Stimulated activated CD8-positive, alpha-beta memory T cell treated with anti-CD3 and anti-CD28 coated beads, Interleukin-15, amount 100 ng/mL, for 4 hours (primary cell): ENCODE measurements at places on chromosomes 5 and 9.

DNA sequence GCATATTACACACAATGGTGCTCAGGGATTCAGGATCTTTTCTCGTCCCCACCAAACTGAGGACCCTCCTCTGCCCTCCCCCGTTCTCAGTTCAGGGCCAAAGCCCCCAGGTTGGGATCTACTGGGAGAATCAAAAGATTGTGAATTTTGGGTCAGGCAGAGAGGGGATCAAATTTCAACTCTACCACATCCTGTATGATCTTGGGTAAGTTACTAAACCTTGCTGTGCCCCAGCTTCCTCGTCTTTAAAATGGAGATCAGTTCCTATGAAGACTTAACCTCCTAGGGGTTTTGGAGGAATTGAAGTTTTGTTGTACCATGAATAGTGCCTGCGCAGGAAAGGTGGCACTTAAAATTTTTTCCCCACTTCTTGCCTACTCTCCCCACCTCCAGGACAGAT, 62.4 kb downstream of the RAI14 start:
- DNase-seq: no peak

GRCh38 chr5:106306313-106307028, 1364.3 kb downstream of the EFNA5 start:
- no peak for DNase-seq

GRCh38 chr5:158727771-158728311, 371.9 kb downstream of the EBF1 start:
- no peak for DNase-seq

- no peak for DNase-seq
Measured at GRCh38 chr9:14094491-14094890, 219.4 kb downstream of the NFIB start.

DNA sequence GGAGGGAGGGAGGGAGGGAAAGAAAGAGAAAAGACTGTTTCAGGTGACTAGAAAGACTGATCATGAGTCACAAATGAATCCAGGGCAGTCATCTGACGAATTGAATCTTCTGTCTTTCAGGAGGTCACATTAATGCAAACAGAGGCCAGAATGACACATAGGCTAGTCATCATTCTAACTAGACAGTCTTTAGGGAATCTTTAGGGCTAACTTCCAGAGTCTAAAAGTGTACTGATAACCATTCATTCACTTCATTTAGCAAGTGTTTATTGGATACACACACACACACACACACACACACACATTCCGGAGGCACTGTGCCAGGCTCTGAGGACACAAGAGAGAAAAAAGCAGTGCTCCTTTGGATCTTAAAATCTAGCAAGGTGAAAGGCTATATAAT, 156.7 kb downstream of the EBF1 start:
- no peak for DNase-seq

- no peak for DNase-seq
Measured at GRCh38 chr9:72914750-72915149, 38.1 kb downstream of the ALDH1A1 start.

- no peak for DNase-seq
Measured at GRCh38 chr5:150162142-150162513, 4.5 kb upstream of the CDX1 start.

GRCh38 chr9:90891308-90892040, 89.9 kb downstream of the SYK start:
- no peak for DNase-seq

DNA sequence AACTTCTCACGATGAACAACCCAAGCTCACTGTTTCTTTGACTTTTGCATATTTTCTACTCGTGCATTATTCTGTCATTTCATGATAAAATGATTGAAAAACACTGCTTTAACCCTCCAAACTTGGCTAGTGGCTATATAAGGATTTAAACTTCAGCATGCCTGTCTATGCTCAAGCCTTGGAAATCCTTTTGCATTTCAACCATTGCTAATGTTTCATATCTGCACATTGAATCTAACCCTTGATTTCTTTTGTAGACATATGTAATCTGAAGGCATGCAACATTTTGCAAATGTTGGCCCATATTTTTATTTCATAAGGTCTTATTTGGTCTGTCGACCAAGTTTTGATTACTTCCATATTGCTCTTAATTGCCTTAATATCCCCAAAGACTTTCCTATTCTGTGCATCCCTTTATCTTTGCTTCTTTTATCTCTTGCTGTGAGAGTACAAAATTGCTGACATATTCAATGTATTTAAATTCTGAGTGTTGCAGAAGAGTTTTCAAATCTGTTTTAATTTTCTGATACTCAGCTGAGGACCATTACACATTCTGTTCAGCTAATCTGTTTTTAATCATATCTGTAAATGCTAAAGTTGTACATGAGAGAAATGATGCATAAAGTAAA, 403.7 kb upstream of the ZNF608 start:
- no peak for DNase-seq

DNA sequence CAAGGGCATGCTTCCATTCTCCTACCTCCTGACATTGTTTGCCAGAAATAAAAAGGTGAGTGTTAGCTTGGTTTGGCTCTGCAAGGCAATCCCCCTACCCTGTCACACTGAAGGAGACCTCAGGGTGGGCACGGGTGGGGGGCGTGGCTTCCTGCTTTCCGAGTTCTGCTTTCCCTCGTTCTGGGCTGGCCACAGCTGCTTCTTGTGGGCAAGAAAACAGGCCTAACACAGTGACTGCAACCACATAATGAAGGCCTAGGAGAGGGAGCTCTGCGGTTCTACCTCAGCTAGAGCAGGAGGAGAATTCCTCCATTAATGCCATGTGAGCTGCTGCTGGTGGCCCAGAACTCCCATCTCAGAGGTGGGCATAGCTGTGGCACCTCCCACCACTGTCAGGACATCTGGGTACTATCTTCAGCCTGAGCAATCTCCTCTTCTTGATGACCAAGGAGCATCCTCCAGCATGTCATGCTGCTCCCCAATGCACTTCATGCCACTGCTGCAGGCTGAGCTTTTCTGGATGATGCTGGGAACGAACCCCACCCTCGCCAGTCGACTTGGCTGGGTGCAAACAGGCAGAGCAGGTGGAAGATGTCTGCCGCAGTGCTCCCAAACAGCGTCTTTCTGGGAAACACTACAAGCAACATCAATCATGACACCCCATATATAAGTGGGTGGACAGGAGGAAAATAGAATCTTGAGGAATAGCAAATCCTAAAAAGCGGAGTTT, 139.5 kb upstream of the RAPGEF1 start:
- no peak for DNase-seq

DNA sequence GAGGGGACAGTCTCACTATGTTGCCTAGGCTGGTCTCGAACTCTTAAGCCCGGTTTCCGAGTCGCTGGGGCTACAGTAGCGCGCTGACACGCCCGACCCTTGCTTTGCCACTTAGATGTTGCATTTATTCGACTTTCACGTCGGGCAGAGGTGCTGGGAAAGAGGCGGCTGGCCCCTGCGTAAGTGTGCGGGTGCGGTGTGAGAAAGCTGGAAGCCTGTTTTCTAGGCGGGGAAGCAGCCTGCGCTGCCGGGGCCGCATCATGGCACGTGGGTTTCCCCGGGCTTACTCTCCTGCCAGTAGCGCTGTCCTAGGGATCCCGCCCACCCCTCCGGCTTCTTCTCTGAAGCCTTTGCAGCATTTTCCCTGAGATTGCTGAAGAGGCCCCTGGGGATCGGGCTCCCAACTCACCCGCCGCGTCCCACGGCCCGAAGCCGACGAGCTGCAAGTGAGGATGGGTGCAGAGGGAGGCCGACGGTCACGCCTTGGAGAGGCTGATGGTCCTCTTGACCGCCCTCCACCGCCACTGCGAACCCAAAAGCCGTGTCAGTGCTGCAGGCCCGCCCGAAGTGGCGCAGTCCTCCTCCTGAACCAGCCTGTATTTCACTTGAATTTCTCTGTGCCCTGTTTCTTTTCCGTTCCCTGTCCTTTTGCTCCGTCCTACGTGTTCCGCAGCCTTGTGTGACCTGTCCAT, 5.8 kb upstream of the TRIM41 start:
- DNase-seq: peak; percentile 37

DNA sequence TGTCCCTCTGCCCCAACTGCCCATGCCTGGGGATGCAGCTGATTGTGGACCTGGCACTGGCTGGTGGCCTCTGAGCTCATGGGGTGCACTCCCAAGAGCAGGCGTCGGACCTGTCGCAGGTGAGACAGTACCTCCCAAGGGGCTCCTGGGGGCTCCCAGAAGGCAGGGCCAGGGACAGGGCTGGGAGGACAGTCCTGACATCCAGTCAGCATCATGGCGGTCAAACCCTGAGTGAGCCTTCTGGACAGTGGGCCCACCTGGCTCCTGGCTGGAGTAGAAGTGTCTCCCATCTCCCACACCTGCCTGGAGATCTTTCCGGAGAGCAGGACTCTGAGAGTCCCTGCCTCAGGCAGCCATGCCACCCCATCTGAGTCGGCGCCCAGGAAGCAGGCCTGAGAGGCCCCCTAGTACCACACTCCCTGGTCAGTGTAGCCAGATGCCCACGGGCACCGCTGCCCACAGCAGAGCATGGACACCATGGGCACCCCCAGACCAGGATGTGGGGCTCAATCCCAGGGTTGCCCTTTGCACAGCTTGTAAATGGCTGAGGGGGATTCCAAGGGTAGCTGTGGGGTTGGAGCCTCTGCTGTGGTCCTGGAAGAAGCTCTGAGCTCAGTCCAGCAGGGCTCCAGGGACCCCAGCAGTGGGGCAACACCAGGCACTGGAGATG, 6.6 kb downstream of the LCN9 start:
- no peak for DNase-seq

DNA sequence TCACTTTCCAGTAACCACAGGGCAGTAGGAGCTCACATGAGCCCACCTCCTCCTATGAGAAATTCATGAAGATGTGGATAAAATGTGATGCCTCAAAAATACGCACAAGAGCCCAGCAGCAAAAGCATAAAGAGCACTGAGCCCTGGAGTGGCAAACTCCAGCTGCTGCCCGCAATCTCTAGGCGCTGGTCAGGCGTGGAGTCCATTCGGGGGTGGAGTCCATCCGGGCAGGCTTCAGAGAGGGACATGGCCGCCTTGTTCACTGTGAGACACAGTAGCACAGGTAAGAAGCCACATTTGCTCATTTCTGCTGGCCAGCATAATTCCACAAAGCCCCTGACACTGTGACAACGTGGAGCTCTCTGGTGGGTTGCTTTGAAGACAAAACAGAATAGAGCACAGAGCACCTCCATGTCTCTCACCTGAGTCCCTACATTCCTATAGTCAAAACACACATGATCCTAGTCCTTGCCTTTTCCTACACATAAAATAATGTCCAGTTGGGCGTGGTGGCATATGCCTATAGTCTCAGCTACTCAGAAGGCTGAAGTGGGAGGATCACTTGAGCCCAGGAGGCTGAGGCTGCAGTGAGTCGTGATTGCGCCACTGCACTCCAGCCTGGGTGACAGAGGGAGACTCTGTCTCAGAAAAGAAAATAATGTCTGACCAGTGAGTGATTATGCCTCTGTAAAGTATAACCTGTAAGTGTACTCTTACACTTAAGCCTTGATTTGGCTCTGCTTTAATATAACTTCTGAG, 365.2 kb downstream of the GADD45G start:
- no peak for DNase-seq

DNA sequence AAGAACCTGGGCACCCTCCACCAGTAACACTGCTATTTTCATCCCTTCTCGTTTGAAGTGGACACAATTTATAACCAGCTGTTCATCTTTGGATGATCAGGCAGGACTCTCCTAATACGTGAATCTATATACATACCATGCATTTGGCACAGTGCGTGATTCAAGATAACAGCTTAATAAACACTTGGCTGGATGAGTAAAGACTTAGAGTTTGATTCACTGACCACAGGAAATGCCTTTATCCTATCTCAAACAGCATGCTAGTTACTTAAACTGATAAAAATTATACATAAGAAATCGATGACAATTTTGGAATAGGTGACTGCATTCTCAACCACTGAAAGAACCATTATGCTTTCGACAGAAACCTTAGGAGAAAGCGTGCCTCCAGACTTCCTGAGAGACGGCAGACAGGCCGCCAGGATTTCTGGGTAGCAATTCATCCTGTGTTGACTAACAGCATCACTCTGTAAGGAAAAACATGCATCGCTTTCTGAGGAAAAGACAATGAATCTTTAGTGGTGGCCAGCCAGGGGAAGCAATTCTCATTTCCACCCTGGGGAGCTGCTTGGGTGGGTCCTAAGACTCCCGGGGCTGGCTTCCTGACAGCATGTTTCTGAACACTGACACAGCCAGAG, 9.7 kb downstream of the MRPL36 start:
- DNase-seq: no peak

DNA sequence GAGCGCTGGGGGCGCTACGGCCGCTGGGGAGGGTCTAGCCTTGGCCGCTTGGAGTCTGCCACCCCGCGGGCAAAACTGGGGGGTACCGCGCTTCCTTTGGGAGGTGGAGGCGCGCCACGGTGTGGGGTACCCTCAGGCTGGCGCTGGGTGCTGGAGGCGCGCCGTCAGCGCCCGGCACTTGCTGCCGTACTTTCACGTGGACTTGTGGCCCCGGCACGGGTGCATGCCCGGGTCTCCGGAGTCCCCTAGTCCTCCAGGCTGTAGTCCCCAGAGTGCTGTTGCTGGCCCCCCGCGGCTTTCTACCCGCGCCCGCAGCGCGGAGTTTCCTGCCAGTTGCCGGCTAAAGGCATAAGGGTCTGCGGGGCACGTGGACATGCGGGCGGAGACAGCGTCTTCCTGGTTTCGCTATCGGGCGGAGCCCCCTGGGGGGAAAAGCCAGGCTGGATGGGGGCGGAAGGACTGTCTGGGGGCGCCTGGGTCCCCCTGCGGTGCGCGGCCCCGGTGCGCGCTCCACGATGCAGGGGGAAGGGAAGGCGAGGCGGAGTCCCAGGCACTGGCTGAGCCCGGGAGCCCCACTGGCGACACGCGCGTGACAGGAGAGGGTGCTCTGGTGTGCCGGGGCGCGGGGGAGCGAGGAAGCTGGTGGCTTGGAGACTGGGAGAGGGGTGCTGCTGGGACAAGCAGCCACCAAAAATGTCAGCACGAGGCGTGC, 666 bp downstream of the PPARGC1B start:
- DNase-seq: peak; percentile 36

- DNase-seq: no peak
Measured at GRCh38 chr9:93336720-93337119, 114.8 kb upstream of the FAM120A start.

DNA sequence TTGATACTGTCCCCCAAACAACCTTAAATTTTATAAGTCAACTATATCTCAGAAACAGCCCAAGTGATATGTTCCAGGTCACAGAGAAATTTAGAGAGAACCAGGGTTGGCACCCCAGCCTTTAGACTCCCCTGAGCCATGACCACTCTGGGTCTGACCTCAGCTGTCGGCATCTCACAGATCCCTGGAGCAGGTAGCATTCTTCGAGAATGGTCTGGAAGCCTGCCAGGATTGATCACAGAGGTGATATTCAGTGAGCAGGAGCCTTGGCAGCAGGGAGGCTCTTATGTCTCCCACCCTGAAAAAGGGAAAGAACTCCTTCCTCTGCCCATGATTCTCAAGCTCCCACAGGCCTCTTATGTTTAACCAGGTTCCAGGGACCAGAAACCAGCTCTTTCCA, 58.2 kb downstream of the PLK2 start:
- DNase-seq: no peak
